ENCODE measurements at places on chromosomes 3 and 15.

DNA sequence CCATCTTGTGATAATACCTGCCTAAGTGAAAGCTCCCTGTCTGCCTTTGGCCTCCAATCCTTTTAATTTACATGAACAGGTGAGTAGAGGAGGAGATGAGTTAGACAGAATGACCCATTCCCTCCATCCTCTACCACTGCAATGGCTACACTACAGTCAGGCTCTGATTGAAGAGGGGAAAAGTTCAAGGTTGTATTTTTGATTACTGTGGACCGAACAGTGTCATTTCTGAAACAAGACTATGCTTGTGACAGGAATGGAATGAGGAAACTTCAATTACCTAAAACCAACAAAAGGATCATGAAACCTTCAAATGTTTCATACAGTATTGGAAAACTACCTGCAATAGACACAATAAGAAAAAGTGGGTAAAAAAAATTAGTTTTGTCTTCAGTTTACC is 85.5 kb upstream of the GBE1 start:
- DNase-seq = no peak

DNA sequence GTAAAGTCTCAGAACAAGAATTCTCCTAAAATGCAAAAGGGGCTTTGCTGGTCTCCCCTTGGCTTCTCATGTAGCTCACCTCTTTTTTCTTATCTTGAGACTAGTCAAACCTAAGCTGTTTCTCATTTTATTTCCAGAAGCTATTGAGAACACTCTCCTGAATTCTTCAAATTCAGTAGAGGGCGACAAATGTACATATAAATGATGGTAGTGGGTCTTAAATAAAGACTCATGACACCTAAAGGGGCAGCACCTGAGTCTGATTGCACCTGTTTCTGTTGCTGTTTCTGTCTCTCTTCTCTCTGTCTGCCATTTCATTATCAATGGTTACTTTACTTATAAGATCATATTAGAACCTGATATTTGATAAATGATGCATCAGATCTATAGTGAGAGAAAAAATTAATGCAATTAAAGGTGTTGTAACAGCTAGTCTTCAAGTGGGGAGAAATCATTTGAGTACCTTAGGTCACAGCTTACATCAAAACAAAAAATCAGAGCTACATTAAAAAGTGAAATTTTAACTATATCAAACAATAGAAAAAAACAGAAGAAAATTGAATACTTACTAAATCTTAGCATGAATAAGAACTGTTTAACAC is 7.0 kb downstream of the ADIPOQ start:
- no peak for DNase-seq

- no peak for DNase-seq
Measured at GRCh38 chr3:72628065-72628464, 220.2 kb downstream of the SHQ1 start.

DNA sequence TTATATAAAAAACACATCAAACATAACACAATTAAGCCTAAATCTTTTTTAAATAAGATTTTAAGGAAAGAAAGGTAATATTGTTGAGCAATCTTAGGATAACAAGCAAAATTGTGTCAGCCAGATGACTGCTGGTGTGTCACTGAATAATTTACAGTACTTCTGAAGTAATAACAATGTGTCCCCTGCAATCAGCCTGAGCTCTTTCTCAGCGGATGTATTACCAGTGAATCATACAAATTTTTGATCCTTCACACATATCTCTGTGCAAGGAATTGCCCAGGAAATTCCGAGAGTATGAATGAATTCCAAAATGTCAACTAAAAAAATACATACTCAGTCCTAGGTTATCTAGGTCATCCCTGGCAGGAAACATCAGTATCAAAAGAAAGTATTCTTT is 76.6 kb upstream of the PTX3 start:
- DNase-seq = no peak

GRCh38 chr3:100106094-100106493 is 8.2 kb downstream of the FILIP1L start:
- no peak for DNase-seq

DNA sequence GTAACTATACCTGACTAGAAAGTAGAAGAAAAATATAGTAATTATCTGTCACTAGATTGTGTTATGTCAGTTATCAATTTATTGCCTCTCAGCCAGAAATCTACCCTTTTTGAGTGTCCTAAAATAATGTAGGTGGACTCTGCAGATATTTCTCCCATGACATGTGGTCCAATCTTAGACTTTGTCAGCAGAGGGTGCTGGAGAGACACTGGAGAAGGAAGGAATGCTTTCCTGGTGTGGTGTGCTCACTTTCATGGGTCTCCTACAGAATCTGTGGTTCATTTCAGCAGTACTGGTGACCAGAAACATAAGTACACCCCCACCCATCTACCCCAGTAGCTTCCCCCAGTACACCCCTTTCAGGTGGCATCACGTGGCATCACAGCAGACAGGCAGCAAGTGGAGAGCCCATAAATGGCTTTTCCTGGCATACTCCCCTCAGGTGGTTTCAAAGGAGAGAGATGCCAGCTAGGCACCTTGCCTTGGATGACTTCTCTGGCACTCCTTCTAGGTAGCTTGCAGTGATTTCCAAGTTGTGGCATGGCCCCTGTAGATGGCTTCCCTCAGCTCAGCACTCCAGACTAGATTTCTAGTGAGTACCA is 114.7 kb downstream of the GADL1 start:
- DNase-seq = no peak

- DNase-seq = no peak
Measured at GRCh38 chr3:101994386-101994785, 145.1 kb downstream of the NFKBIZ start.

DNA sequence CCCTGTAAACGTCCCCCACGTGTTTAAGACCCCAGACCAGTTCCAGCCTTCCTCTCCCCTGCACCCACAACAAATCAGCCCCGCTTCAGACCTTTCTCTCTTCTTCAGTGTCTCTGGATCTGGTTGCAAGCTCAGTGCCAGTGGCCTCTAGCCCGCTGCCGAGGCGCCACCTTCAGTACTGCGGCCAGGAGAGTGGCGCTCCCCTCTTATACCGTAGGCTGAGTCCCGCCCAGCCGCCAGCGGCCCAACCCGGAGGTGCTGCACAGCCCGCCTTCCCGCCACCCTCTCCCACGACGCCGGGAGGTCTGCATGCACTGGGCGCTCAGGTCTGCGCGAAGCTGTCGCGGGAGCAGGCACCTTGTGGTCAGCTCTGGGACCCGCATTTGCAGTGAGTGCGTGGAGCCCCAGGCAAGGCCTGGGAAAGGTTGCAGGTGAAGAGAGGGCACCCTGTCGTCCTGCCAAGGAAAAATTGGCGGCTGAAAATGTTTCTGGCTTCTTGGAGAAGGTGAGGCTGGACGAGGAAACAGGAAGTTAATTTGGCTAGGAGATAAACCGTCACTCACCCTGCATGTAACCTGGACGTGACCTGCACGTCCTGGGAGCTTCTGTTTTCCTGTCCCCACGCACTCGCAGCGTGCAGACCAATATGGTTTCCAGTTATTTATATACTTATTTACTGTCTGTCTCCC is at the start of gene C2CD4B:
C2CD4B (minus strand) TSS at position 182 of the 689 bp plus-strand sequence. CDS start 301 bp downstream, outside the sequence.
- DNase-seq = peak; percentile 16

DNA sequence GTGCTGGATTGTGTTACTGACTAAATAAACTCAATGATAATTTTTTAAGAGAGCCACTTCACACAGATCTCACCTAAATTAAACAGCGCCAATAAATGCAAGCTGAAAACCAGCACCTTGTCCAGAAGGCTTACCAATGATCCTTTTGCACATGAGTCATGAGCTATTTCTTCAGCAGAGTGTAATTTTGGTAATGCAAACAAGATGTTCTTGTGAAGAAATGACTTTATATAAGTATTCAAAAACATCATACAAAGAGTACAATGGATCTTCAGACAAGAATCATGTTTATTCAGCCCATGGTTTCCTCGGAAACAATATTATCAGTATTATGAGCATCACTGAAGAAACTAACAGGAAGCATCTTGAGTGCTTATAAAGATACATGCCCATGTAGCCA is 263.8 kb upstream of the UBE2E2 start:
- no peak for DNase-seq

GRCh38 chr15:62416526-62416925 is 251.4 kb upstream of the C2CD4B start:
- no peak for DNase-seq

DNA sequence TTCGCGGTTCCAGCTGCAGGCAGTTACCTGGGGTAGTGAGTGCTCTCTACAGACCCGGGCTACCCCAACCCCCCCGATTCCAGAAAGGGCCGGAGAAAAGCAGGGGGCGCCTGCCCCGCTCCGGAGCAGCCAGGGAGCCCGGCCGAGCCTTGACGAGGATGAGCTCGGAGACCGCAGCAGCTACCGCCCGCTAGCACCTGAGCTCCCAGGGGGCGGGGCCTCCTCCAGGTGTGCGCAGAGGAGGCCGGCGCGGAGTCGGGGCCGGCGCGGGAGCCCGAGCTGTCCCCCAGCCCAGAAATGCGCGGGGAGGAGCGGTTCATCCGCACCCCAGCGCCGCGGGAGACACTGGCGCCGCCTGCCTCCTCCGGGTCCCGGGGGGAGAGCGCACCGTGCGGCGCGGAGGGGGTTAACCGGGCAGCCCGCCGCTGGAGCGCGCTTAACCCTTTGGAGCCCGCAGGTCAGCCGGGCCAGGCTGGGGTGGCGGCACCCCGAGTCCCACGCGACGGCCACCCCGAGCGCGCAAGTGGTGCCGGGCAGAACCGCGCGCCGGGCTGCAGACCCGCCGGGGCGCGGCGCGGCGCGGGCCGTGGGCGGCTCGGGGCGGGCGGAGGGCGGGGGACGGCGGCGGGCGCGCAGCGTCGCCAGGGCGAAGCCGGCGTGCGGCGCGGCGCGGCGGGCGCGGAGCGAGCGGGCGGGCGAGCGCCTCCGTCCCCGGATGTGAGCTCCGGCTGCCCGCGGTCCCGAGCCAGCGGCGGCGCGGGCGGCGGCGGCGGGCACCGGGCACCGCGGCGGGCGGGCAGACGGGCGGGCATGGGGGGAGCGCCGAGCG is at the start of gene CACNA1D:
CACNA1D (plus strand) TSS at position 649 of the 829 bp plus-strand sequence. CDS start 556 bp downstream, outside the sequence.
- no peak for DNase-seq

GRCh38 chr15:69861331-69862171 is 236.2 kb downstream of the TLE3 start:
- DNase-seq = no peak

GRCh38 chr15:72840114-72840513 is 56.6 kb upstream of the ADPGK start:
- DNase-seq = no peak

- DNase-seq = no peak
Measured at GRCh38 chr15:95958382-95958781, 372.1 kb upstream of the NR2F2 start.

DNA sequence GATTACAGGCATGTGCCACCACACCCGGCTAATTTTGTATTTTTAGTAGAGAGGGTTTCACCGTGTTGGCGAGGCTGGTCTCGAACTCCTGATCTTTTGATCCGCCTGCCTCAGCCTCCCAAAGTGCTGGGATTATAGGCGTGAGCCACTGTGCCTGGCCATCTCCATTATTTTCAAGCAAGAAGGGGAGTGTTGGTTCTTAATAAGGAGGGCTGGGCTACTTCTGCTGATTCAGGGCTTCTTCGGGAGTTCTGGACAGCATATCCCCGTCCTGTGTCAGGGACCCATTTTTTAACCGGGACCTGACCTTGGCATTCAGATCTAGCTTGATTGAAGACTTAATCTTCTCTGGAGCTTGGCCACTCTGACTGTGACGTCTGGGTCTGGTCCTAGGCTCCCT is 74.1 kb upstream of the SYN2 start:
- DNase-seq = no peak

GRCh38 chr3:22907796-22908195 is 295.3 kb upstream of the UBE2E2 start:
- no peak for DNase-seq

Data from activated T-helper 9 cell treated with anti-CD3 and anti-CD28 coated beads, Interleukin-2, amount 50 U/mL, for 16 hours (primary cell).